Heart left ventricle (tissue), 16 donors: ENCODE measurements at places on chromosomes 16 and 17. TPM values are rescaled to one million over a fixed set of nuclear protein-coding genes. Genes with fewer than 3 reads are reported as not detected.

The CCL16 gene
- not detected for total RNA-seq

The PRKCB gene
- 1.00 TPM for total RNA-seq

The TP53TG3D gene
- 0.85 TPM for total RNA-seq

The ACSM5 gene
- not detected for total RNA-seq

The STAC2 gene
- total RNA-seq: 0.36 TPM

The TNFSF12 gene
- 30.3 TPM for total RNA-seq

The CTRL gene
- not detected for total RNA-seq

The TMEM204 gene
- 64.2 TPM for total RNA-seq
